ENCODE measurements at places on chromosomes 2 and 18. TPM values are rescaled to one million over a fixed set of nuclear protein-coding genes. Genes with fewer than 3 reads are reported as not detected.

DNER gene
- 1.9 TPM for total RNA-seq

DNA sequence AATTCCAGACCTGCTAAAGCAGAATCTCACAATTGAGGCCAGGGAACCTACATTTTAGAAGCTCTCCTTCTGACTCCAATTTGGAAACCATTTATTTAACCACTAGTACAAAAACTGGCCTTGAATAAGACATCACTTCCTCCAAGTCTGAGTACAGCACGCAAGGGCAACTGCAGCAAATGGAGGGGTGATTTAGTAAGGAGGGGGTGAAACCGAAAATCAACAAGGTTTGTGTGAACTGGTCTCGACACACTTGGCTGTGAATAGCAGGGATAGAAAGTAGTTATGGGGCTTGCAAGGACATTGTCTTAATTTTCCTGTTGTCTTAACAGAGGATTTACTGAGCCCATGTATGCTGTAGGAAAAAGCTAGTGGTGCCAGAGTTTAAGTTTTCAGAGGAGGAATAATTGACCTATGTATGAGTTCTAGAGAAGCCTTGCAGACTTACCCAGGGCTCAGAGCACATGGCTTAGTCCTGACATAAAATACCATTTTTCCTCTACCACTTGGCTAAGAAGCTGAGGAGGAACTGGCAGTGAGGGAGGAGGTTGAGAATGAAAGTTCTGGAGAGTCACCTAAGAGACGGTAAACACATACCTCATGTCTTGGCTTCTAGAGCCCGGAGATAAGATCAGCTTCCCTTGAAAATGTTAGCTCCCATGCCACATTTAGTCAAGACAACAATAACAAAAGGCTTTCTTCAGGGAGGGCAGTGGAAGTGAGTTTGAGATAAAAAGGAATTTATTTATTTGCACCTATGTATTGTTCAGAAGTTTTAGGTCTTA lies 114.8 kb downstream of the SMAD2 start:
- no peaks in the 10 kb centered on the region for H3K36me3 ChIP-seq
- no peak overlapping the region for H3K27ac ChIP-seq
- no peak overlapping the region for H3K4me3 ChIP-seq
- no peaks in the 10 kb centered on the region for H3K27me3 ChIP-seq
- no peaks in the 10 kb centered on the region for H3K4me1 ChIP-seq

DNA sequence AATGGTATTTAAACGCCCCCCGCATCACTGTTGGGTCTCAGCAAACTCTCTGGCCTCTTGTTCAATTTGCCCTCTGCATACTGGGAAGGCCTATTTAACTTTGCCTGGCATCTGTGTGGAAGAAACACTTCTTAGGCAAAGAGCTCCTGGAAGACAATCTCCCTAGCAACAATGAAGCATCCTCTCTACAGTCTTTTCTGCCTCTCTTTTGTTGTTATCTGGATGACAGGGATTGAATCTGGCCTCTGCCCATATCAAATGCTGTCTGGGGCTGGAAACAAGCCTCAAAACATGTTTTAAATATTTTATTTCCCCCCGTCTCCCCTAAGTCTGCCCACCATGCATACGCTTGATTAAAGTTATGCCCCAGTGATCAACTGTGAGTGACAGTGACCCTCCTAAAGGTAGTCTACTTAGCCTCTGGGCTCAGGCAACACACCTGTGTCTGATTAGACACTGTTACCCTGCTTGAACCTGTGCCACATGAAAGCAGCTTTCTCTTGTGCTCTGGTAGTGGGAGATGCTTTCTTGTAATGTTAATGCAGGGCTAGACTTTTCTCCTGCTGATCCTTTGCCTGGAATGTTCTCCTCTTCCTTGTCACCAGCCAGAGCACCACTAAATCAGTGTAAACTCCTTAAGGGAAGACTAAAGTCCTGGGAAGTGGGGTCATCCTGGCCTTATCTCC lies 34.9 kb downstream of the CDC42EP3 start:
- H3K27ac ChIP-seq = no peak overlapping the region
- H3K4me3 ChIP-seq = no peak overlapping the region
- H3K27me3 ChIP-seq = no peaks in the 10 kb centered on the region
- H3K36me3 ChIP-seq = no peaks in the 10 kb centered on the region

CHPF gene
- total RNA-seq = 58.8 TPM

- H3K4me1 ChIP-seq = no peaks in the 10 kb centered on the region
- H3K36me3 ChIP-seq = no peaks in the 10 kb centered on the region
- no peaks in the 10 kb centered on the region for H3K27me3 ChIP-seq
- DNase-seq = peak; percentile 50
- no peak overlapping the region for H3K4me3 ChIP-seq
- no peak overlapping the region for H3K27ac ChIP-seq
Observed at GRCh38 chr2:141611176-141611571, 519.6 kb downstream of the LRP1B start.

GRCh38 chr2:42254186-42254895 lies 85.2 kb downstream of the EML4 start:
- H3K4me1 ChIP-seq = peaks cover 3% of the 10 kb centered on the region
- peaks cover 2% of the 10 kb centered on the region for H3K36me3 ChIP-seq
- H3K27me3 ChIP-seq = no peaks in the 10 kb centered on the region
- DNase-seq = peak; percentile 63

CXCR1 gene
- total RNA-seq = not detected

GRCh38 chr2:149463328-149464002 lies 124.1 kb downstream of the MMADHC start:
- H3K27me3 ChIP-seq = no peaks in the 10 kb centered on the region
- no peak overlapping the region for H3K4me3 ChIP-seq
- no peaks in the 10 kb centered on the region for H3K4me1 ChIP-seq
- no peak overlapping the region for H3K27ac ChIP-seq

SYT4 gene
- 0.13 TPM for total RNA-seq

GRCh38 chr18:48615566-48616401 lies 77.0 kb downstream of the CTIF start:
- no peak for DNase-seq
- no peak overlapping the region for H3K4me3 ChIP-seq
- no peak overlapping the region for H3K27ac ChIP-seq
- peaks cover 38% of the 10 kb centered on the region for H3K4me1 ChIP-seq
- peaks cover 15% of the 10 kb centered on the region for H3K36me3 ChIP-seq
- H3K27me3 ChIP-seq = no peaks in the 10 kb centered on the region

DNA sequence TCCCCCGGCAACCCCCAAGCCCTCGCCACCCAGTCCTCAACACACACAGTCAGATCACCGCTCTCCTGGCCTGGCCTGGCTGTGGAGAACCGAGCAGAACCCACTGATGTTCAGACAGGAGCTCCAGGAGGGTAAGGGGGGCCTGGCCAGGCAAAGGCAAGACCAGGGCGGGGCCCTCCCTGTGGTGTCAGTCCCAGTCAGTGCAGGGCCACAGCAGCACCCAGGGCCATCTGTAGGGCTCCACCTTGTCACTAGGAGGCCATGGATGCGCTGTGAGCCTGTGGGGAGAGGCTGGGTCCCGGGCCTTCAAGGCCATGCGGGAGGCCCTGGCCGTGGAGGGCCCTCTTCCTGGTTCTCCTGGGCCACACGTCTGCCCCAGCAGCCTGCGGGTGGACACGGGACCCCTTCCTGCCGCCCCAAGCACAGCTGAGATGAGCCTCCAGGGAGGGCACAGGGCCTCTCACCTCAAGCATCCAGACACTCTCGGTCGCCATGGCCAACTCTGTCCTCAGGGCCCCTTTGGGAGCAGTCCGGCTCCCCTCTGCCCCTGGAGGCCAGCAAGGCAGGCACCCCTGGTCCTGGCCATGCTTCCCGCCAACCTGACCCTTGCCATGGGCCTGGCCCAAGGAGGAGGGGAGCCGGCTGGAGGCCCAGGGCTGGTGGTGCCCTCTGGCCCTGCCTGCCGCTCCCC lies 2.0 kb downstream of the ANO7 start:
- no peak for DNase-seq
- no peak overlapping the region for H3K4me3 ChIP-seq
- no peaks in the 10 kb centered on the region for H3K27me3 ChIP-seq
- H3K27ac ChIP-seq = no peak overlapping the region
- H3K4me1 ChIP-seq = no peaks in the 10 kb centered on the region

- peak overlapping the region; percentile 66 for H3K4me3 ChIP-seq
- H3K27ac ChIP-seq = peak overlapping the region; percentile 95
- peaks cover 38% of the 10 kb centered on the region for H3K4me1 ChIP-seq
- peaks cover 10% of the 10 kb centered on the region for H3K36me3 ChIP-seq
- no peaks in the 10 kb centered on the region for H3K27me3 ChIP-seq
Observed at GRCh38 chr2:219596954-219597551, 604 bp upstream of the STK11IP start.

GRCh38 chr2:238424313-238424700 lies 2.4 kb upstream of the ASB1 start:
- DNase-seq = peak; percentile 63
- H3K36me3 ChIP-seq = no peaks in the 10 kb centered on the region
- H3K4me1 ChIP-seq = peaks cover 71% of the 10 kb centered on the region
- H3K4me3 ChIP-seq = no peak overlapping the region

CCDC150 gene
- total RNA-seq = 4.6 TPM

- H3K4me1 ChIP-seq = no peaks in the 10 kb centered on the region
- no peak overlapping the region for H3K27ac ChIP-seq
- no peak for DNase-seq
Observed at GRCh38 chr2:85095094-85095493, 38.1 kb upstream of the TCF7L1 start.

- H3K36me3 ChIP-seq = no peaks in the 10 kb centered on the region
- no peak for DNase-seq
- H3K27me3 ChIP-seq = no peaks in the 10 kb centered on the region
- no peaks in the 10 kb centered on the region for H3K4me1 ChIP-seq
Observed at GRCh38 chr2:154374416-154374815, 324.1 kb upstream of the KCNJ3 start.

IL1RL2 gene
- 0.27 TPM for total RNA-seq

GRCh38 chr2:113258471-113259147 lies 20.1 kb downstream of the PAX8 start:
- H3K4me3 ChIP-seq = no peak overlapping the region
- H3K27ac ChIP-seq = no peak overlapping the region
- DNase-seq = no peak
- H3K36me3 ChIP-seq = peaks cover 4% of the 10 kb centered on the region
- H3K27me3 ChIP-seq = peaks cover 2% of the 10 kb centered on the region
- peaks cover 16% of the 10 kb centered on the region for H3K4me1 ChIP-seq

DNA sequence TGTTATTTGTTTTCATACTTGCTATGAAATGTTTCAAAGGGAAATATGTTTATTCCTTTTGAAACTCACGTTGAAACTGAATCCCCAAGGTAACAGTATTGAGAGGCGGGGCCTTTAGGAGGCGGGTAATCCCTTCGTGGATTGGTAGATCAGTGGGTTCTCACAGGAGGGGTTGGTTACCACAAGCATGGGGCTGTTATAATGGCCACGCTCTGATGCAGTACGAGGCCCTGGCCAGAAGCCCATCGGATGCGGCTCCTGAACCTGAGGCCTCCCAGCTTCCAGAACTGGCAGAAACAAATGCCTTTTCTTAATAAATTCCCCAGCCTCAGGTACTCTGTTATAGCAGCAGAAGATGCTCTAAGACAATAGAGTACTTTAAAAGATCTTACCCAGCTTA lies 135.7 kb downstream of the ASB1 start:
- H3K36me3 ChIP-seq = no peaks in the 10 kb centered on the region
- H3K4me1 ChIP-seq = peaks cover 9% of the 10 kb centered on the region
- no peak overlapping the region for H3K27ac ChIP-seq
- no peak for DNase-seq
- H3K27me3 ChIP-seq = peaks cover 19% of the 10 kb centered on the region

VIT gene
- total RNA-seq = 9.6 TPM

NT5C1B gene
- not detected for total RNA-seq

GRCh38 chr2:45031028-45031427 lies 21.8 kb upstream of the SIX2 start:
- peaks cover 12% of the 10 kb centered on the region for H3K4me1 ChIP-seq
- no peak for DNase-seq
- H3K4me3 ChIP-seq = no peak overlapping the region
- no peaks in the 10 kb centered on the region for H3K36me3 ChIP-seq
- H3K27me3 ChIP-seq = peaks cover 9% of the 10 kb centered on the region

- H3K4me1 ChIP-seq = peaks cover 2% of the 10 kb centered on the region
- H3K27me3 ChIP-seq = no peaks in the 10 kb centered on the region
- H3K36me3 ChIP-seq = peaks cover 32% of the 10 kb centered on the region
- peak; percentile 69 for DNase-seq
- no peak overlapping the region for H3K27ac ChIP-seq
- no peak overlapping the region for H3K4me3 ChIP-seq
Observed at GRCh38 chr2:7044253-7045250, 127.3 kb downstream of the RNF144A start.

DNA sequence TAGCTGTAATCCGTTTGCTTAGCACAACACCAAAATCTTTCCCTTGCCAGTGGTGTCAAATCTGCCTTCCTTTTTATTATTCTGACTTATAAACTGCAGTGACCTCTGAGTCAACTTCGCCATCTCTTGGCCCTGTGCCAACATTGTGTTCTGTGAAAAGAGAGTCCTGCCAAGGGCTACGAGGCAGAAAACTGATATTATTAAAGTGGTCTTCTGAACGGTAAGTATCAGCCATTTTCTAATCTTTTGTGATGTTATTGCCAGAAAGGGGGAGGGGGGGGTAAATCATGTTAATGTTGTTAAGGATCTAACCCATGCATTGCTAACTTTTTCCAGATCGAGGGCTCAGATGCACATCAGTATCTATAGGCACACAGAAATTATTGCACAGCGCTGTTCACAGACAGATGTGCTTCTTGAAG lies 121.5 kb upstream of the LTBP1 start:
- no peaks in the 10 kb centered on the region for H3K27me3 ChIP-seq
- peak; percentile 67 for DNase-seq
- H3K4me1 ChIP-seq = peaks cover 12% of the 10 kb centered on the region
- H3K36me3 ChIP-seq = no peaks in the 10 kb centered on the region

DNAJC10 gene
- 77.4 TPM for total RNA-seq

FAM161A gene
- 5.3 TPM for total RNA-seq

DNA sequence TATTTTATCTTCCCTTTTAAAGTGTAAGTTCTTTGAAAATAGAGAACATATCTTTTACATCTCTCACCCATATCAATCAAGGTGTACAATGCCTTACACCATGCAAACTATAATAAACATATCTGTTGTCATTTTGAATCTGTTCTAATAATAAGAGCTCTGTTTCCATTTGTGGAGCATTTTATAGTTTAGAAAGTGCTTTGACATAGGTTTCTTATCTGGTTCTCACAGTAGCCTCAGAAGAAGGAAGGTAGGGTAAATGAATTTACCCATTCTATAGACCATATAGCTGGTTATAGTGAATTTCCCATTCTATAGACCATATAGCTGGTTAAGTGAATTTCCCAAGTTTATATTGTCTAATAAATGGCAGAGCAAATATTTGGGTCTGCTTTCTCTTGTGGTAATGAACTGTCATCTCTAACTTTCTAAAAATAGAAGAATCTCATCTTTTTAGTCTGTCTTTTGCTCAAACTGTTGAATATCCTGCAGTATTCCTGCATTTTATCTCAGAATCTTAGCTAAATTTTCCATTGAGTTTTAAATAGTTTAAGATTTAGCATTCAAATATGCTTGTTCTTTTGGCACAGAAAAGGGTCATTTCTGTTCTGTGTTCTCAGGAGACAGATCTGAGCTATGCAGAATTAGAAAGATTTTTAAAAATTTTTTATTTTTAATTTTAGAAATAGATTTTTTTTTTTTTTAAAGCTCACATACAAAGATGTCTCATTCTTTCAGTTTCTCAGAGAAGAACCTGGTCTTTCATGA lies 80.7 kb upstream of the STON1 start:
- H3K27ac ChIP-seq = peak overlapping the region; percentile 56
- peaks cover 10% of the 10 kb centered on the region for H3K36me3 ChIP-seq
- peaks cover 2% of the 10 kb centered on the region for H3K4me1 ChIP-seq
- DNase-seq = peak; percentile 58
- H3K27me3 ChIP-seq = no peaks in the 10 kb centered on the region

GRCh38 chr18:45384137-45384961 lies 230.9 kb upstream of the SLC14A2 start:
- H3K27ac ChIP-seq = peak overlapping the region; percentile 22
- peak; percentile 76 for DNase-seq
- no peaks in the 10 kb centered on the region for H3K27me3 ChIP-seq
- H3K36me3 ChIP-seq = no peaks in the 10 kb centered on the region
- peaks cover 19% of the 10 kb centered on the region for H3K4me1 ChIP-seq

GRCh38 chr2:113283704-113284284 lies 5.1 kb upstream of the PAX8 start:
- DNase-seq = peak; percentile 66
- H3K27me3 ChIP-seq = peaks cover 18% of the 10 kb centered on the region
- H3K36me3 ChIP-seq = no peaks in the 10 kb centered on the region
- H3K27ac ChIP-seq = peak overlapping the region; percentile 25

Data from muscle of leg (tissue), 16 donors.